ENCODE measurements at places on chromosomes 2 and 18. TPM values are rescaled to one million over a fixed set of nuclear protein-coding genes. Genes with fewer than 3 reads are reported as not detected.

DNA sequence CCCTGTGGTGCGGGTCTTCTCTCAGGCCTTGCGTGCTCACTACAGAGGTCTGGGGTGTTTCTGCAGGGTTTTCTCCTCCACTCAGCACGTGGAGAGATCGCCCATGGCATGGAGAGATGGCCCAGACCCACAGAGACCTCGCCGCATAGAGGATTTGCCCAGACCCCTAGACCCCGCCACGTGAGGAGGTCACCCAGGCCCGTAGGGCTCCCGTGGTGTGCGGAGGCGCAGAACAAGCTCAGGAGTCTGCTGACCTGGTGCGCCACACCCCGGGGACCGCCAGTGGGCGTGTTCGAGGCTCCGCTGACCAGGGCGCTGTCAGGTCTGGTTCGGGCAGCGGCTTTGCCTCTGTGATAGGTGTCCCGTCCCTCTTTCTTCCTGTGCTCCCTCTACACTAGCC, 64.5 kb downstream of the ADI1 start:
- DNase-seq = no peak

DNA sequence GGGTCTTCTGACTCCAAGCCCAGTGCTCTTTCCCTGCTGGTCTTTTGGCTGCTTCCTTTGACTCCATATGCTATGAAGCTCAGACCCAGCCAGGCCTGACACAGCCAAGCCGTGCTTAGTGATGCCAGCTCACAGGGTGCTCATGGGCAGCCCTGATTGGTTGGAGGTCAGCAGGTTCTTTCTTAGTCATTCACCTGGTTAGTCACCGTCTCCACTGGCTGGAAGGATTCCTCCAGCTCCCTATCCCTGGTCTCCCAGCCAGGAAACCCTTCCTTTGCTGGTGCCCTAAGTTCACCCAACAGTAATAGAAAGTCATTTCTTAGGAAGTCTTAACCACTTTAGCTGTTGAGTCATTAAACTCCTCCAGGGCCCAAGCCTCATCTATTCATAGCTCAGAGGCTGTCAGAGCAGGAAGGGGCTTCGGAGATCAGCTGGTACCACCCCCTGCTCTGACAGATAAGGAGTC, 3.9 kb downstream of the KCNK3 start:
- no peak for DNase-seq

GRCh38 chr2:60746318-60746717, 9.8 kb upstream of the PAPOLG start:
- no peak for DNase-seq

DNA sequence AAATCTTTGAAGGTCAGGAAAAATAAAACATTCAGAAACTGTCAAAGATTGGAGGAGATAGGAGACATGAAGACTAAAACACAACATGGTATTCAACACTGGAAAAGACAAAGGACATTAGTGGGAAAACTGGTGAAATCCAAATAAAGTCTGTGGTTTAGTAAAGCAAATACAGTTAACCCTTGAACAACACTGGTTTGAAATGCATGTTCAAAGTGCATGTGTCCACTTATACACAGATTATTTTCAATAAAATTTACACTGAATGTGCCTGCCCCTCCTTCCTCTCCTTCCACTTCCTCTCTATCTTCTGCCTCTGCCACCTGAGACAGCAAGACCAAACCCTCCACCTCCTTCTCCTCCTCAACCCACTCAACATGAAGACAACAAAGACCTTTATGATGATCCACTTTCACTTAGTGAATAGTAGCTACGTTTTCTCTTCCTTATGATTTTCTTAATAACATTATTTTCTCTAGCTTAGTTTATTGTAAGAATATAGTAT, 14.5 kb downstream of the OLA1 start:
- DNase-seq = no peak

COL4A3 gene
- 4.3 TPM for total RNA-seq

RGPD3 gene
- total RNA-seq = 0.21 TPM

CHST9 gene
- not detected for total RNA-seq
